Spinal cord (tissue), 10 donors: ENCODE measurements at places on chromosomes 6 and 20. TPM values are rescaled to one million over a fixed set of nuclear protein-coding genes. Genes with fewer than 3 reads are reported as not detected.

SRSF12 gene
- polyA plus RNA-seq = 27.8 TPM

- H3K27ac ChIP-seq = no peak overlapping the region
- no peaks in the 10 kb centered on the region for H3K4me1 ChIP-seq
- H3K4me3 ChIP-seq = no peak overlapping the region
- no peaks in the 10 kb centered on the region for H3K36me3 ChIP-seq
These were observed 18.4 kb downstream of the LAMA4 start for GRCh38 chr6:112235956-112236355.

DNA sequence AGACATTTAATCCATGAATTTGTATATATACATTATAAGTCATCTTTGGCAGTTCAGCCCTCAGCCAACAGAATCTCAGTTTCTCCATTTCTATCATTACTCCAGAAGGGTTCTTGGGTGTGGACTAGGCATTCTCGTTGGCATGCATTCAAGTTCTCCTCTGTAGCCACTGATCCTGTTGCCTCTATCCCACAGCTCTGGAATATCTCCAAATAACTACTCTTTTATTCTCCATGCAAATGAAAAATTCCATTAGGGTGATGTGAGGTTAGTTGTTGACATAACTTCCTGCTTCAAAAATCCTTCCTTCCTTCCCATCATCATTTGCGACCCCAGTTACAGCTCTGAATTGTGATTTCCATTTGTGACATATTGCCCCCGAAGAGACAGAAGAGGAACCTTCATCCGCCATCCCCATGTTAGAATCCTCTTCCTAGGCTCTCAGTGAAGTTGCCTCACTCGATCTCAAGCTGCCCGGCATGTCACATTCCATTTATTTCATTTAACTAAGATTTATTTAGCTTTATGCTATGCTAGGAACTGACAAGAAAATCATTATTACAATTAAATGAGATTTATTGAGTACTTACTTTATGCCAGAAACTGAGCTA, 93.7 kb upstream of the EDN1 start:
- no peaks in the 10 kb centered on the region for H3K36me3 ChIP-seq
- H3K4me3 ChIP-seq = no peak overlapping the region
- H3K27ac ChIP-seq = no peak overlapping the region
- H3K27me3 ChIP-seq = no peaks in the 10 kb centered on the region
- no peak for DNase-seq

GRCh38 chr20:45342855-45343531, 5.2 kb downstream of the SDC4 start:
- H3K4me3 ChIP-seq = no peak overlapping the region
- peaks cover 10% of the 10 kb centered on the region for H3K27me3 ChIP-seq
- H3K36me3 ChIP-seq = no peaks in the 10 kb centered on the region
- peaks cover 27% of the 10 kb centered on the region for H3K4me1 ChIP-seq
- DNase-seq = no peak

DNA sequence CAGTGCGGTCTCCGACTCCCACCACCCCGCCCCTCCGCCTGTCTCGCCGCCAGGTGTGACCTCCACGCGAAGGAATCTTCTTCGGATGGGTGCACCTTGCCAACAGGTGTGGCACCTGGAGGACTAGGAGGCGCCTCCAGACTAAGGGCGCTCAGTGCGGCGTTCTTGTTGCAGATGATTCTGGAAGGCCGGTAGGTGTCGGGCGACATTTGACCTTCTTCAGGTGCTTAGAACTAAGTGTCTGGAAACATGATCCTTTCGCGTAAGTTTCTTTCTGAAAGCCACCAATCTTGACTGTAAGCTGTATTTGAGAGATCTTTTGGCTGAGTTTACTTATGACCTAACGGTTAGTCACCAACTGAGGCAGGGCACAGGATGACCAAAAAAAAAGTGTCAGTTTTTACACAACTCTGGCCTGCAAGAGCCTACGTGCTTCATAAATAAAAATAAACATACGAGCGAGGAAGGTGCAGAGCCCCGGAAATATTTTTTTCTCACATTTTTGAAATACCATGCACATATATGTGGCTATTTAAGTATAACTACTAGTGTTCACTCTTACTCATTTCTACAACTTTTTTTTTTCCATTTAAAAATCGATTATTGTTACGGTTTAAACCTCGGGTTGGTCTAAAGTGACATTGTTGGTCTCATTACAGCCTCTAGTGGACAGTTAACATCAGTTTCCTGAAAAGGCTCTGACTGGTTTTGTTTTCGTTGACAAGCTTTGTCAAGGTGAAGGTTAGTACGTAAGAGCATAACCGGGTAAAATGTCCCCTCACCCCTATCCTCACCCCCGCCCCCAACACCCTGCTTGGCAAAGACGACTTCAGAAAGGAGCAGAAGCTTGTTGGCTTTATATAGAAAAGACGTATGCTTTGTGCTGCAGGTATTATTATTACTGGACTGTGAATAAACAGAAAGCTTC, 1.6 kb upstream of the ATXN1 start:
- no peaks in the 10 kb centered on the region for H3K36me3 ChIP-seq
- H3K27me3 ChIP-seq = peaks cover 3% of the 10 kb centered on the region
- H3K4me1 ChIP-seq = peaks cover 10% of the 10 kb centered on the region
- peak overlapping the region; percentile 92 for H3K27ac ChIP-seq
